Activated naive CD4-positive, alpha-beta T cell treated with anti-CD3 and anti-CD28 coated beads, Interleukin-2, amount 10 ng/mL, durations not matched to agents 7 days and 5 days (primary cell): ENCODE measurements at places on chromosomes 1 and 21.

DNA sequence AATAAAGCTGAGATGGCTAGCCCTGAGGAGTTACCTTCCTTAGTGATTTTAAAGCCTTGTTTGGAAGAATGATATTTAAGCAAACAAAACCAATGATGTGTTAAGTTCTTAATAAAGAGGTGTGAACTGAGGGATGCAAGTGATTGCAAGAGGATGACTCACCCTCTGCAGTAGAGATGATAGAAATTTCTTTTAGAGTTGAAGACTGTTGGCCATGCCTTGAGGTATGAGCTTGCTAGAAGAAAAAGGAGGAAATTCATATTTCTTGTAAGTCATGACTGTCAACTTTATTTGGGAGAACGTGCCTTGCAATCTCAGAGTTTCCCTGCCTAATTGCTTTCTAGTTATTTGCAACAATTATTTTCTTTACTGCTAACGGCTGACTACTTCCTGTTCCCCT, 94.7 kb downstream of the PLA2G4A start:
- no peak for DNase-seq

- DNase-seq, result no peak
These were observed 440.9 kb upstream of the LRRC7 start for GRCh38 chr1:69126796-69127195.

GRCh38 chr1:22326372-22326915, 125.2 kb upstream of the ZBTB40 start:
- DNase-seq, result no peak

DNA sequence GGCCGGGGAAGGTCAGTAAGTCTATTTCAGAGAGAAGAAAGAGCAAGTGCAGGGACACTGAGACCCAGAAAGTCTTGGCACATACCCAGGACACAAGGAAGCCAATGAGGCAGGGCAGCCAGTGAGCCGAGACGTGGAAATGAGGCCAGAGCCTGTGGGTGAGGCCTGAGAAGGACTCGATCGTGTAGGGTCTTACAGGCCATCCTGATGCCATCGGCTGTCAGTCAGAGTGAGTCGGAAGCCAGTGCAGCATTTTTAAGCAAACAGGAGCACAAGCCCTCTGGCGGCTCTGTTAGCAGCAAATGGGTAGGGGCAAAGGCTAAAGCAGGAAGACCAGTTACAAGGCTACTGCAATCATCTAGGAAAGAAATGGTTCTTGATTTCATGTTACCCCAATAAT, 6.1 kb upstream of the GJB3 start:
- DNase-seq, result no peak

- no peak for DNase-seq
These were observed 11.3 kb downstream of the UBE2G2 start for GRCh38 chr21:44790368-44790767.

DNA sequence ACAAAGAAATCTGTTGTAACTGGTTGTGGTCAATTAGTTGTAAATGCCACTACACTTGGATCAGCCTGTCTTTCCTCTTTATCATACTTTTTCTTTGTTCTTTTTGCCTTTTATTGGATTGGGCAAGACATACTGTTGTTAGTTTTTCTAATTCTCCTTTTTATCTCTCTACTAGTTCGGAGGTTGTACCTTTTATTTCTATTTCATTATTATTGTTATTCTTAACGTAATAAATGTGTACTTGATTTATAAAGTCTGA, 59.2 kb downstream of the IVNS1ABP start:
- DNase-seq, result no peak

GRCh38 chr1:161066694-161067093, 3.0 kb downstream of the ARHGAP30 start:
- peak; percentile 38 for DNase-seq

DNA sequence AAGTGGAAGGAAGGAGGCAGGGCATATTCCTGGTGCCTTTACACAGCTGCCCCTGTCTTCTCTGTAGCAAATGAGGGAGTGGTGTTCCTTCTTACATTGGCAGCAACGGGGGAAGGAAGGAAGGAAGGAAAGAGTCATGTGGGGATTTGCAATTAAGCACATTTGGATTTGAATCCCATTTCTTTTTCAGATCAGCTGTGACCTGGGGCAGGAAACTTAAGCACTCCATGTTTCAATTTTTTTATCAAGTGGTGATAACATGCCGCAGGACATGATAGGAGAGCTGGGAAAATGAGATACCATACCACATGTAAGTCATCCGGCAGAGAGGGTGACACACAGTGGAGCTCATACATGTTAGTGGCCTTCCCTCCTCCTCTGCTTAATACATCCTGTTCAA, 186.8 kb downstream of the APP start:
- DNase-seq, result no peak

- DNase-seq, result no peak
These were observed 3.1 kb upstream of the SHISA4 start for GRCh38 chr1:201885531-201886075.
